ENCODE measurements at places on chromosomes 16 and 17.

- no peak for DNase-seq
Measured at GRCh38 chr17:80359422-80360110, 55.4 kb upstream of the ENDOV start.

GRCh38 chr16:22664561-22664997 is 149.4 kb upstream of the HS3ST2 start:
- DNase-seq = no peak

DNA sequence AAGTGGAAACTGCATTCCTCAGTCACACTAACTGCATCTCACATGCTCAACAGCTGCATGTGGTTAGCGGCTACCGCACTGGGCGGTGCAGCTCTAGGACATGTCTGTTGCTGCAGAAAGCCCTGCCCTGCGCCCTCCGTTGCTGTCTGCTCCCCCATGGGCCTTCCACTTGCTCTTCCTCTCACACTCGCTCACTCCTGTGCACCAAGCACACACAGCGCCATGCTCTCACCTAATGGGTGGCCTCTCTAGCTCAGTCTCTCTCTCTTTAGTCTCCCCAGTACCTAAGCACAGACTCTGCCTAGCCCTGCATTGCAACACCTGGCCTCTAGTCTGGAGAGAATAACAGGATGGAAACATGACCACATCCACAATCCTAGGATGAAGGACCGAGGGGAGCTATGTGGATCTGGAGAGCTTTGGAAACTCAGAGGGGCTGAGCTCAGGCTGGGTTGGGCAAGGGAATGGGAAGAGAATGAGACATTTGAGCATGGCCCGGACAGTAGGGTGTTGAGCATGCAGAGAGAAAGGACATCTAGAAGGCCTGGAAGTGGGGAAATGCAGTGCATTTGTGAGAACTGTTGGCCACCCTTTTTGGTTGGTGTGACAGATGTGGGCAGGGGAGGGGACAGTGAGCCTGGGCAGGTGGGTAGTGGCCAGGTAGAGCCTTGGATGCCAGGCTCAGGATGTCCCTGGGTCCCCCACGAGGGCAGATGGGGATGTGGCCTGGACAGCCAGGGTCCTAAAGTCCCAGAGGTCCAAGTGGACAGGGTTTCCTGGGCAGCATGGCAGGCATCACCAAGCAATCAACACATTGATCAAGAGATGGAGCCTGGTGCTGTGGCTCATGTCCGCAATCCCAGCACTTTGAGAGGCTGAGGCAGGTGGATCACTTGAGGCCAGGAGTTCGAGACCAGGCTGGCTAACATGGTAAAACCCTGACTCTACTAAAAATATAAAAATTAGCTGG is 16.1 kb downstream of the SGCA start:
- DNase-seq = no peak

DNA sequence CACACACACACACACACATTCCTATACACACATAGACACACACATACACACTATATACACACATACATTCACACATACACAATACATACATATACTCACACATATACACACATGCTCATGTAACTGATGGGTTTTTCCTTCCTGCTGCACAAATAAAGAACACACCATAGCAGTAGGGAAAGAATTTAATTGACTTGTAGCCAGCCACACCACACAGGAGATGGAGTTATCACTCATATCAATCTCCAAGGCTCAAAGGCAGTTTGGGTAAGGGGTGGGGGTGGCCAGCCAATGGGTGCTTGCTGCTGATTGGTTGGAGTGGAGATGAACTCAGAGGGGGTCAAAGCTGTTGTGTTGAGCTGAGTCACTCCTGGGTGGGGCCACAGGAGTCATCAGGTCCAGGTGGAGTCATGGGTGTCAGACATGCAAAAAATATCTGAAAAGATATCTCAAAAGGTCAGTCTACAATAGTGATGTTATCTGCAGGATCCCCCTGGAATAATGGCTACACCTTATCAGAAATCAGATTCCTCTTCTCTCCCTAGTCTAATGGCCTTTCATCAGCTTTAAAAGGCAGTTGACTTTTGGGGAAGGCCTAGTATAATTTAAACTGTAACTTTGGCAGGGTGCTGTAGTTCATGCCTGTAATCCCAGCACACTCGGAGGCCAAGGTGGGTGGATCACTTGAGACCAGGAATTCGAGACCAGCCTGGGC is 46.1 kb downstream of the WSB1 start:
- no peak for DNase-seq

GRCh38 chr16:55964923-55965475 is 89.8 kb upstream of the CES5A start:
- DNase-seq = no peak

- no peak for DNase-seq
Measured at GRCh38 chr17:17151055-17151454, 55.1 kb downstream of the PLD6 start.

DNA sequence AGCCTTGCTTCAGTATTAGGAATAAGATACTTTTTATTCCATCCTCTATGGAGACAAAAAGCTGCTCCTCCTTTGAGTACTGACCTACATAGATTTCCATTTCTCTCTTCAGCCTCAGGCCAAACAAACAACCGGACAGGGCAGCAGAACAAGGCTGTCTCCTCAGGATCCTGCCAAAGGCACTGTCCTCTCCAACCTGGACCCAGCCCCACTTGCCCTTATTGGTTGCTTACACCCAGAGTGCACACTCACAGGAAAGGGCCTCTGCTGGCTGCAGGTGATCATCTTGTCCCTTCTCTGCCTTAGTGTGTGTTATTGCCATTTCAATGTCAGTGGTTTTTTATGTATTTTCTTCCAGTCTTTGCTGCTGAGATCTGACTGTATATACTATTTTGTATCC is 26.6 kb downstream of the LIG3 start:
- DNase-seq = no peak

DNA sequence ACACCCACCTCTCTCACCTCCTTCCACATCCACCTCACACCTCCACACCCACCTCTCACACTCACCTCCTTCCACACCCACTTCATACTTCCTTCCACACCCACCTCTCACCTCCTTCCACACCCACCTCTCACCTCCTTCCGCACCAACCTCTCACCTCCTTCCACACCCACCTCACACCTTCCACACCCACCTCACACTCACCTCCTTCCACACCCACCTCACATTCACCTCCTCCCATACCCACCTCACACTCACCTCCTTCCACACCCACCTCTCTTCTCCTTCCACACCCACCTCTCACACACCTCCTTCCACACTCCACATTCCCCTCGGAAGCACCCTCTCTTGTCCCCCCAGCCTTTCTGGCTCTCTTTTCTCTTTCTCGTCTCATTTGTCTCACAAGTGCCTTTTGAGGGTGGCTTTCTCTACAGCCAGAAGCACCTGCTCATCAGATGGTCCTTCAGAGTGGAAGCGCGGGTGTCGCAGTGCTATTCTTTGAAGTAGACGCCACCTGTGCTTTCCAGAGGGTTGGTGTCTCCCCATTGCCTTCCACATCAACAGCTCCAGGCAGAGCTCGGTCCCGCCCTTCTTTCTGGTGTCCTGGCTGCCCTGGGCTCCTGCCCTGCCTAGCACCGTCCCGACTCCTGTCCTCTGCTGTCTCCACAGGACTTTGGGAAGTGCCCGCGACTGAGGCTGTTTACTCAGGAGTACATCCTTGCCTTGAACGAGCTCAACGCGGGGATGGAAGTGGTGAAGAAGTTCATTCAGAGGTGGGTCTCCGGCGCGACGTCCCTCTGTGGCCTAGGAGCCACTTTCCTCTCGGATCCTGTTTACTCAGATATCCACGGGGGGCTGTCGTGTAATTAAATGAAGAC is 109.4 kb upstream of the PLCG2 start:
- DNase-seq = no peak

DNA sequence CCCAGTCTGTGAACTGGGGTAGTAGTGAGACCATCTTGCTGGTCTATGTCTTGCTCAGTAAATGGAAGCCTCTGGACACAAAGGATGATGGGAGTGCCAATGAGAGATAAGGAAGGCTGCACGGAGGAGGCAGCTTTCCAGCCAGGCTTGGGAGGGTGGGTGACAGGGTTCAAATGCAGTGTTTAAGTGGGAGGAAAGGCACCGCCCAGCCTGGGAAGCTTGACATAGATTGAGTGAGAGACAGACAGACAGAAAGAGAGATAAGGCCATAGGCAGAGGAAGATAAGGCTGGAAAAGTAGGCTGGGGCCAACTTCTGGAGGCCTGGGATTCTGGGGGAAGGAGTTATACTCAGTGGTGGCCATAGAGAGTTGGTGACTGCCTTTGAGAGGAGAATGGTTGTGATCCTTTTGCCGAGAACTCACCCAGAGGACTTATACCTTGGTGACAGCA is 7.2 kb upstream of the COL1A1 start:
- no peak for DNase-seq

GRCh38 chr17:39765175-39765574 is 27.4 kb downstream of the GRB7 start:
- DNase-seq = no peak

DNA sequence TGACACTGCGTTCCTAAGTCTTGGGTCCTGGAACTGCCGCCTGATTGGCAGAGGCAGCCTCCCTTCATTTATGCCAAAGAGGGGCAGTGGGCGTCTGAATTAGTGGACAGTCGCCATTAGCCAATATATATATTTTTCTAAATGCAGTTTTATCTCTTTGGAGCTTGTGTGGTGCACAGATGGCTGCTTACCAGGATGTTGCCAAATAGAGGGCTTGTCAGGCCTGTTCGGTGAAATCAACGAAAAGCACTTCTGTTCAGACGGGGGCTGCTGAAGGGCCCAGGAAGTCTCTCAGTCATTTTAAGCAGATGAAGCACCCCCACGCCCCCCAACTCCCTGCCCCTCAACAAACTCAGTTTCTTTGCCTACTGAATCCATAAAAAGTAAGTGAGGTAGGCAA is 66.0 kb downstream of the RAP1GAP2 start:
- DNase-seq = no peak

- no peak for DNase-seq
Measured at GRCh38 chr17:44363613-44364159, at the start of gene FAM171A2. TSS of gene FAM171A2 (minus strand) at chr17:44363853. CDS start at chr17:44363714, 139 bp downstream.
